ENCODE measurements at places on chromosomes 4 and X.

DNA sequence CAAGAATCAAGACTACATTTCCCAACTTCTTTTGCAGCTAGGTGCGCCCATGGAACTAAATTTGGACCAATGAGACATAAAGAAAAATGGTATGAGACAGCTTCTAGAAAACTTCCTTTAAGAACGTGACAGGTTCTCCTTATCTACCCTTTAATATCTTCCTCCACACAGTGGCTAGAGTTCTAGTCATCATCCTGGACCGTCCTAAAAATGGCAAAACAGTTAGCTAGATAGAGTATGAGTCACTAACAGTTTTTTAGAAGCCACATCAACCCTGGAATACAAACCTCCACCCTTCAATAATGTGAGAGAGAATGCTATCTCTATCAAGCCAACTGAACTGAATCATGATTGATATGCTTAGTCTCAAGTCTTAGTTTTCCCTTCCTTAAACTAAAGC, 267.9 kb upstream of the SLC7A11 start:
- no peak for DNase-seq

- no peak for DNase-seq
Measured at GRCh38 chr4:113349430-113349829, 300.0 kb downstream of the ANK2 start.

- no peak for DNase-seq
Measured at GRCh38 chr4:174717828-174718227, 111.2 kb downstream of the GLRA3 start.

- DNase-seq, result no peak
Measured at GRCh38 chr4:81914623-81915022, 442.9 kb upstream of the RASGEF1B start.

DNA sequence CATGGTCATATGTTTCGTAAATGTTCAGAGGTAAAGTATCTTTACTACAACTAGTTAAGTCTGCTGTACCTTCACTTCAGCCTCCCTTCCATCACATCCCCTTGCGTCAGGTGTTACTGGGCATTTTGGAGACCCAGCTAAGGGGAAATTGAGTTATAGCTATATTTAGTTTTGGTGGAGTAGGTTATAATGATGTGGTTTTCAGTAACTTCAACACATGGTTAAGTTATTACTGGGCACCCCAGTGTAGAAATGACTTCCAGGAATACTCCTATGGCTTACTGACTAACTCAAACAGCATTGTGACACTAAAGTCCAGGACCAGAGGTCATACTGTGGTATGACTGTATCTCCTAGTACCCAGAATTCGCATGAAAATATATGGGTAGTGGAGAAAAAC, 23.4 kb upstream of the ACSL1 start:
- no peak for DNase-seq

DNA sequence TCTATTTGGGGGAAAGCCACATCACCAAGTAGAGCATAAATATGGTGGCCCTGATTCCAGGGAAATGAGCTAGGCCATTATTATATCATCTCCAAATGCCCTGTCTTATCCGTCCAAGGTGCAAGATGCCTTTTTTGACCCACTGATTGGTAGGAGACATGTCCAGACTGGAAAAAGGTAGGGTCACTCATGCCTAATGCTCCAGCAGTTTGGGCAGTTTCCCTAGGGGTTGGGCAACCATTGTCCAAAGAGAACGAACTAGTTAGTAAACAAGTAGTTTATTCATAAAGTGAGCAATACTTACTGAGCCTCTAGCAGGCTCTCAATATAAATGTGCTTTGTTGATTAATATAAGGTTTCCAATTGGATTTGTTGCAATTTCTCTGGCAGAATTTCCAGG, 6.2 kb downstream of the FHDC1 start:
- DNase-seq, result no peak

GRCh38 chr4:85457752-85458467, 17.0 kb upstream of the ARHGAP24 start:
- DNase-seq, result no peak

GRCh38 chr4:117084866-117085701, at the start of gene TRAM1L1:
Gene TRAM1L1, minus strand, starts transcription at chr4:117085576. Its CDS starts 183 bp downstream, at chr4:117085393.
- peak; percentile 91 for DNase-seq

DNA sequence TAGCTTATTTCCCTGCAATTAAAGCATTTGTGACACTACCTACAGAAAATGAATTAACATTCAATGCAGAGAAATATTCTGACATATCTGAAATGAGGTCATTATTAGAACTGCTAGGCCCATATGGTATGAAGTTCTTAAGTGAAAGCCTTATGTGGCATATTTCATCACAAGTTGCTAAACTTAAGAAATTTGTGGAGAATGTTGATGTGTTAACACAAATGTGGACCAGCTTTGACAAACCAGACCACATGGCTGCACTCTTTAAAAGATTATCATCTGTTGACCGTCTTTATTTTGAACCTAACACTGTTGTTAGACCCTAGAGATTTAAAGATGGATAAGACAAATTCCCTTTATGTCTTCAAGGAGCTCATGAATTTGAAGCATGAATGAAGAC, 1024.1 kb downstream of the RPA4 start:
- no peak for DNase-seq

- peak; percentile 76 for DNase-seq
Measured at GRCh38 chr4:102825261-102826091, 1.9 kb downstream of the UBE2D3 start.

DNA sequence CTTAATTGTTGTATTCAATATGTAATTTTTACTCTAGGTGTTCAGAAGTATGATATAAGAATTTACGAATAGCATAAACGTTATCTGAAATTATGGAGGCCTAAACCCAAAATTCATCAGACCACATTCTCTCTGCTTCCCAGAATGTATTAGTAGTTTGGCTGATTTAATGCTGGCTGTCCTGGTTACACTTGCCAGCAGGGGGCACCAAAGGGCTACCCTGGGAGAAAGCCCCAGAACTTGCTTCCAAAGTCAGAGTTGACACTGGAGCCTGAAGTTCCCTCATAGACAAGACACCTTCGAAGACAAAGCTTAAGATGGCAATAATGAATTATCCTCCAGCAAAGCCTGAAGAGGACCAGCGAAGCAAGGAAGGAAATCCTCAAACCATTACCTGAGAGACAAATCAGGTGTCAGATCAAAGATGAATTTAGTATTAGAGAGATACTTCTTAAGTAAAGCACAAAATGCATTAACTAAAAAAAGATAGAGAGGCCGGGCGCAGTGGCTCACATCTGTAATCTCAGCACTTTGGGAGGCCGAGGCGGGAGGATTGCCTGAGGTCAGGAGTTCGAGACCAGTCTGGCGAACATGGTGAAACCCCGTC, 11.3 kb upstream of the ANOS1 start:
- peak; percentile 12 for DNase-seq

- no peak for DNase-seq
Measured at GRCh38 chr4:89625599-89626293, 211.2 kb downstream of the SNCA start.

DNA sequence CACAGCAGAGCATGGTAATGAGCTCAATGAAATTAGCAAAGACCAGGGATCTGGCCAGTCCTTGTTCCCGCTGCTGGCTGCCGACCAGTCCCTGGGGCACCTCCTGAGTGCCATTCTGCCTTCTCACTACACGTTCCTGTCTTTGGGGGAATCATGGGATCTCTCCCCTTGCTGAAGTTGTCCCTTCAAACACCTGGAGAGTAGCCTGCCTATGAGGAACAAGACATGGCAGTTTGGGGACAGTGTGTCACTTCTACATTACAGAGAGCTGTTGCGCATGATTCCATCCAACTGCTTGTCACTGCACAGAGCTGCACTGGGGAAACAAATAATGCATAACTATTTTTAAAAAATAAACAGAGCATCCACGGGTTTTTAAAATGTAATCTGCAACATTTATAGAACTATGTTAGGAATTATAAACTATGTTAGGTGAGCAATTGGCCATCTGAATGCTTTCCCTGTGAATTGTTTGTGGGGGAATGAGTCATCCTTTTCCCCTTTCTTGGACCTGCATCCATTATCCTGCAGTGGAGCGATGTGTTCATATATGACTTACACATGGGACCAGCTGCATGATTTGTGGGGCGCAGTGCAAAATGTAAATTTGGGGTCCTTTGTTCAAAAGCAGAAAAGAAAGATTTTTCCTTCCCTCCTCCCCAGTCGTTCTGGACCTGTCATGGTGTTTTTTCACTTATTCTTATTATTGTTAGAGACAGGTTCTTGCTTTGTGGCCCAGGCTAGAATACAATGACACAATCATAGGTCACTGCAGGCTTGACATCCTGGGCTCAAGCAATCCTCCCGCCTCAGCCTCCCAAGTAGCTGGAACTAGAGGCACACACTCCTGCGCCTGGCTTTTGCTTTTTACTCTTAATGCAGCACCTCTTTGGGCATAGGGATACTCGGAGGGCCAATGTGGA, 115.0 kb upstream of the TBL1X start:
- no peak for DNase-seq

DNA sequence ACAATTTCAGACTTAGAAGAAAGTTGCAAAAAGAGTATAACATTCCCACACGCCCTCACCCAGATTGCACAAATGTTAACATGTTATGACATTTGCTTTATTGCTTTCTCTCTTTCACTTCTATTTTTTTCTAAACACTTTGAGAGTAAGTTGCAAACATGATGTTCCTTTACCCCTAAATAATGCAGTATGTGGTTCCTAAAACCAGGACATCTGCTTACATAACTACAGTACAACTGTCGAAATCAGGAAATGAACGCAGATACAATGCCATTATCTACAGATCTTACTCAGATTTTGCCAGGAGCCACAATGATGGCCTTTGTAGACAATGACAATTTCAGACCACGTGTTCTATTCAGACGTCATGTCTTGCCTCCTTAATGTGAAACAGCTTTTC, 22.4 kb downstream of the SH3TC1 start:
- no peak for DNase-seq

GRCh38 chrX:91108761-91109160, 325.9 kb upstream of the PABPC5 start:
- no peak for DNase-seq

DNA sequence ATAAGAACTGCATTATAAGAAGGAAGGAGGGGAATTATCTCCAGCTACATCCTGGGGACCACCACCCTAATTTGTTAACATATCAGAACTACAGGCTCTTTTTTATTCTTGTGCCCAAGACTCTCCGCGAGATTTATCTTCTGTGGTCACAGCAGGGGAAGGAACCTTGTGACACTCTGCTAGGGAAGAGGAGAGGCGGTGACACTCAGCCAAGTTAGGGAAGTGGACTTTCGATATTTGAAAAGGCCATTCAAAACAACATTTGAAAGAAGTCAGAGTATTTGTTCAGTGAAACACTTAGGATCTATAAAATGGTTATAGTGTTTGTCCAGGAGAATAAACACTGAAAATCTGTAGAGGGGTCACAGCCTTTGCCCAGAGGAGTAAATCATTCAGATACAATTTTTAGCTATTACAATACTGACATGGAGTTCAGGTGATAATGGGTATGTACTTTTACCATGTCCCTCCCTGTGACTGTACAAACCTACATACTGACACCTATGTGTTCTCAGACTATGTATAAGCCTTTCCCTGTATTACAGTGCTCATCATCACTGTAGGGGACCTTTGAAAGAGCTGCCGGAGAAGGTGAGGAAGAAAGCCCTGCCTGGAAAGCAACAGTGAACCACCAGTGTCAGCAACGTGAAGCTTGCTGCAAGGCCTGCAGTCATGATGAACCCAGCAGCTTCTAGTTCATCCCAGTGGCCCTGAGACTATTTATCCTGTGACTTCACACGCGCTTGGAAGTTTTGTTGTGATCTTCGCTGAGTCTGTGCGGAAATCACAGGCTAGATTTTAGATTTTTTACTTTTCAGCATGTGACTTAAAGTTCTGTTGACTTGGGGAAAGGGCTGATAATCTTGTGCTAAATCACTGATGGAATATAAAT, 8.5 kb upstream of the PTTG2 start:
- DNase-seq, result no peak

GRCh38 chr4:147760695-147761094, 28.8 kb downstream of the ARHGAP10 start:
- DNase-seq, result no peak

GRCh38 chrX:63525491-63525890, 174.4 kb upstream of the SPIN4 start:
- no peak for DNase-seq

- no peak for DNase-seq
Measured at GRCh38 chrX:38041237-38041636, 34.9 kb downstream of the SYTL5 start.

DNA sequence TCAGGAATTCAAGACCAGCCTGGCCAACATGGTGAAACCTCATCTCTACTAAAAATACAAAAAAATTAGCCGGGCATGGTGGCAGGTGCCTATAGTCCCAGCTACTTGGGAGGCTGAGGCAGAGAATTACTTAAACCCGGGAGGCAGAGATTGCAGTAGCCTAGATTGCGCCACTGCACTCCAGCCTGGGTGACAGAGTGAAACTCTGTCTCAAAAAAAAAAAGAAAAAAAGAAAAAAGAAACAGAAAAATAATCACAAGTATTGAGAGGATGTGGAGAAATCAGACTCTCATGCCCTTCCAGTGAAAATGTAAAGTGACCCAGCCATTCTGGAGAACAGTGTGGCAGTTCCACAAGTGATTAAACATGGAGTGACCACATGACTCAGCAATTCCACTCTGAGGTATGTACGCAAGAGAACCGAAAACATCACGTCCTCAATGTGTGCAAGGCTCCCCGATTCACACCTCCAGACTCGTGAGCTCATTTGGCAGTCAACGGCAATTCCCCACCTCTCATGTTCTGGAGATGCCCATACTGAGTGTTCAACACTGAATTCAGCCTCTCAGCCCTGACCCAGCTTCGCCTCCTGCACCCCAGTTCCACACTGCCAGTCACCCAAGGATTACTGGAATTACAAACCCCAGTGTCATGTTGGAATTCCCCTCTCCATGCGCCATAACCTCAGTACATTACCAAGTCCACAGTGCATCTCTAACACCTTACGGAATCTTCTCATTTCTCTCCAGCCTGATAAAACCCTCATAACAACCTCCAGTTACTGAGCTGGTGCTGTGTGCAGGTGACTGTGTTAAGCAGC, 21.1 kb downstream of the ACOX3 start:
- DNase-seq, result no peak

DNA sequence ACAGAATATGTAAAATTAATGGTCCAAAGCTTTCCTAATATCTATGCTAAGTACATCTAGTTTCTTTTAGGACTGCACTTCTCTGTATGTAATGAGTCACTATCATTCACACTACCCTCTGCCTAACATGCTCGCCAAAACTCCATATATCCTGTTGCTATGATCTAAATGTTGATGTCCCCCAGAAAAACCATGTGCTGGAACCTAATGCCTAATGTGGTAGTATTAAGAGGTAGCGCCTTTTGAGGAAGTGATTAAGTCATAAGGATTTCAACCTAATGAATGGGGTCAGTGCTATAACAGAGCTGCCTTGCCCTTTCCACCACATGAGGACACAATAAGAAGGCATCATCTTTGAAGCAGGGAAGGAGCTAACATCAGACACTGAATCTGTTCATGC, 34.9 kb upstream of the NFKB1 start:
- no peak for DNase-seq

- DNase-seq, result no peak
Measured at GRCh38 chr4:67727124-67727850, 26.3 kb upstream of the UBA6 start.

GRCh38 chr4:65737672-65738071, 67.4 kb upstream of the EPHA5 start:
- DNase-seq, result no peak
